ENCODE measurements at places on chromosomes 2 and 18. TPM values are rescaled to one million over a fixed set of nuclear protein-coding genes. Genes with fewer than 3 reads are reported as not detected.

The CYRIA gene
- 3.5 TPM for total RNA-seq

The ACTR1B gene
- total RNA-seq = 79.7 TPM

The LTBP1 gene
- total RNA-seq = 33.6 TPM

The CAPN10 gene
- total RNA-seq = 55.5 TPM

The ZNF892 gene
- 1.5 TPM for total RNA-seq

The FOXD4L1 gene
- not detected for total RNA-seq

The SYT4 gene
- total RNA-seq = 0.38 TPM

The PJVK gene
- 1.4 TPM for total RNA-seq

The MTCL1 gene
- 141 TPM for total RNA-seq

Data from mucosa of descending colon (tissue), 3 donors.